Fibroblast of skin of right quadriceps (primary cell): ENCODE measurements at places on chromosomes 1 and 21.

GRCh38 chr1:11447903-11448302, 31.1 kb upstream of the DISP3 start:
- DNase-seq: no peak

DNA sequence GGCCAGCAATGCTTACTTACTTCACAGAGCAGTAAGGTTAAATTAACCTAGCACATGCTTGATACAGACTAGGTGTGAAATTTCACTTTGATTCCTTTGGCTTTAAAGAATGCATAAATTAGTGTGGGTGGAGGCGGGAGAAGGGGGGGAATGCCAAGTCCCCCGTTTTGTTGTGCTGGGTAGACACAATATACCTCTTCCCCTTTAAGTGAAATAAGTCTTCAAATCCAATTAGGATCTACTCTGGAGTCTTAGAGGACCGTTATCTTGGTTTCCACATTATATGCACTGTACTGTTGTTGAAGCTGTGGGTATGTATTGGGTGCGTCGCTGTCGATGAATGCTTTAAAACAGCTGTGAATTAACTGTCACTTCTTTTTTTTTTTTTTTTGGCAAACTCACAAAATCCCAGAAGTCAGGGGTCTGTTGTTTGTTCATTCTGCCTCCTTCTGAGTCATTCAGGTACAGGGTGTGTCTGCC, 1.6 kb upstream of the S1PR1 start:
- peak; percentile 32 for DNase-seq

DNA sequence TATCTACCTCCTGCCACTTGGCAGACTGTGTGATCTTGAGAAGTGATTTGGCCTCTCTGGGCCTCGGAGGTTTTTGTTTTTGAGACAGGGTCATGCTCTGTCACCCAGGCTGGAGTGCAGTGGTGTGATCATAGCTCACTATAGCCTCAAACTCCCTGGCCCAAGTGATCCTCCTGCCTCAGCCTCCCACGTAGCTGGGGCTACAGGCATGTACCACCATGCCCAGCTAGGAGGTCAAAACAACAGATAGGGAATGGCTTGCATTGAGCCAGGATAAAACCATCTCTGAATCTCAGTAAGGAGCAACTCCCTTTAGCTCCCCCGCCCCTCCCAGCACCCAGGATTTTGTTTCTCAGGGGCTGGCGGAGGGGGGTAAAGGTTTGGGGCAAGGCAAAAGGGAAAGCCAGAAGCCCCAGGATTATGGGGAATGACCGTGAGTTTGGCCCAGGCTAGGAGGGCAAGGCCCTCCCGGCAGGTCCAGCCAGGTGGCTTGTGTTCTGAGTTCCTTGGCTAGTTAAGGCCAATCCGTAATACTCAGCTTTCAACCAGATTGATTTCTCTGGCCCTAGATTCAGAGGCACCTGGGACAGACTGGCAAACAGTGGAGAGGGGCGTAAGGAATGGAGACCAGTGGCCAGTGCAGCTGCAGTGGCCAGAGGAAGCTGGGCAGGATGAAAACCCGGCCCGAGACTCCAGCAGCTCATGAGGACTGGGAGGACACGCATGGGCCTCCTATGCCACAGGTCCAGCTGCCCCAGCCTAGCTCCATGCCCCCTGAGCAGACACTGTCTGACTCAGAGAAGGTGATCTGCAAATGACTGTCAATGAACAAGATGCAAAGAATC, 130.1 kb downstream of the DMRTB1 start:
- no peak for DNase-seq

- DNase-seq: no peak
Measured at GRCh38 chr21:29365661-29366265, 67.0 kb downstream of the BACH1 start.

DNA sequence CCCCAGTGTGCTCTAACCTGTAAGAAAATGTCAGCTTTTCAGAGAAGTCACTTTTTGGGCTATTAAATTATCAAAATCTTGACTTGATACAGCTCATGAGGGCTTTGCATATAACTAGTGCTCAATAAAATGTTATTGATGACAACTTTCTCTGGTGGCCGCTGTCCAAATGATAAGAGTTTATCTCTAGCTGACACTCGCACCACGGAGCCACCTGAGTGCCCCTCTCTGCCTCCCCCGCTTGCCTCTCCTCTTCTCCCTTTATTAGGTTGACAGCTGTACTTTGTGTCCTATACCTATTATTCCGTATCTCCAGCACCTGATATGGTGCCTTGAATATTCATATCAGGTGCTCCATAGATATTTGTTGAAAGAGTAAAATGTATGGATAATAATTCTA, 82.8 kb downstream of the PHTF1 start:
- DNase-seq: no peak

DNA sequence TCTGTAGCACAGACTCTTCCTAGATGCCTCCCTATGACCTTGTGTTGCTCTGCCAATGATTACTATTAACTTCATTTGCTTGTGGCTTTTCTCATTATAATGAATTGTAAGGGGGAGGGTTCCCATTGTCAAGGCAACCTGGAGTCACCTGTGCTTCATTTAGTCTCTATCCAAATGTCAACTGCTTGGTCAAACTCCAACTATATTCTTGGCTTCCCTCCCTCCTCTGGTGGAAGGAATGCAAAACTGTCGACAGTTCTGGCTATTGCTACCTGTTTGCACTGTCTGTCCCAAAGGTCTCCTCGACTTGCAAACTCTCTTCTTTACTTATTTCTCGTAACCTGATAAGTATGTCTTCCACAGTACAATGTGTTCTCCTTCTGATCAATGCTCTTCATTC, 100.3 kb downstream of the CACNA1E start:
- DNase-seq: no peak

DNA sequence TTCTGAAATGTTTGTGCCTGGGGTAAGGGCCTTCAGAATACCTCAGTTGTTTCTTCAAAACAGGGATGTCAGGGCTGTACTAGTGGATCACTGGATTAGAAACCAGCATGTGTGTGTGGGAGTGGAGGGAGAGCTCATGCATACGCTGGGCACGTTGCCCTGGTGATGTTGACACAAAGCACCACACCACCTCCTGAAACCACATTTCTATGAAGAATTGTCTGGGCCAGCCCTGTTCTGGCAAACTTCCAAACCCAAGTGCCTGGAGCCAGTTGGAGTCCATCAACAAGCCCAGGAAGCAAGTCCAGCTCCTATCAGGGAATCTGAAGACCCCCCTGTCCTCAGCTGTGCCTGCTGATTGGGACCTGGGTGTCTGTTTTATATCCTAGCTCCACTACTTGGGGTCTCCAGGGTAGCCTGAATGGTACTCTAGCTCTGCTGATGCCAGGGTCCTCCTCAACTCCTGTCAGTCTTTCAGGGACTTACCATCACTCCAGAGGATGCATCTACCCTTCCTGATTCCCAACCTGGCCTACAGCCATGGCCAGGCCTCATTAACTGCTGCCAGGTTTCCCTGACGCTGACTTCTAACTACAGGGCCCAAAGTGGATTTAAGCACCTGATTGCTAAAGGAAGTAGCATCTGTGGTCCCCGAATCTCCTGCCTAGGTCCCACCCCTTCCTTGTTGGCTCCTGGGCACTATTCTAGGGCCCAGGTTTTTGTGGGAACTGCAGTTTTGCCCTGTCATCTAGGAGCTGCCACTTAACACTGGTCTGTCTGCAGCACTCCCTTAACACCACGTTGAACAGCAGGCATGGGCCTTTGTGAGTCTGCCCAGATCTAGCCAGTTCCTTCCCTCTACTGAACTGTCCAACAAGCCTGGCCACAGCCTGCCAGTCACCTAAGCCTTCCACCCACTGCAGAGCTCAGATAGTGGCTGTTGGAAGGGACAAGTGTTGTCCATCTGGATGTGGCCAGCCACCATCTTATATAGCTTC, 45.5 kb downstream of the LPAR3 start:
- peak; percentile 94 for DNase-seq

DNA sequence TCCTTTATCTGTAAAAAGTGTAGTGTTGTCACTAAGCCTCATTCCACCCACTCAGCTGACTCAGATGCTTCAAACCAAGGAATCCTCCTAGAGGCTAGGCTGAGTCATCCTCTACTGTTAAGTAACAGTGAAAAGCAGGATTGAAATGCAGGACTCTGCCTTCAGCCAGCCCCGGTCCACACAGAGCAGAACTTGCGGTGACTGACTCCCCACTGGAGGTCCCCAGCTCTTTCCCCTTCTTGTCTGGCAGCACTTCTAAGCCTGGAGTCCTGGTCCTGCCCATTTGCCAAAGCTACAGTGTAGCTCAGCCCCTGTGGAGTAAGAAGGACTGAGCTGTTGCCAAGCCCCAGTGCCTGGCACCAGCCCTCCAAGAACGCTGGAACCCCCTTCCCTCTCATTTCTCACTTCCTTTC, 1.7 kb downstream of the RAB7B start:
- peak; percentile 94 for DNase-seq

- peak; percentile 64 for DNase-seq
Measured at GRCh38 chr1:83546874-83547273, 452.1 kb downstream of the TTLL7 start.

GRCh38 chr1:204299814-204300365, 59.8 kb downstream of the PLEKHA6 start:
- DNase-seq: no peak

DNA sequence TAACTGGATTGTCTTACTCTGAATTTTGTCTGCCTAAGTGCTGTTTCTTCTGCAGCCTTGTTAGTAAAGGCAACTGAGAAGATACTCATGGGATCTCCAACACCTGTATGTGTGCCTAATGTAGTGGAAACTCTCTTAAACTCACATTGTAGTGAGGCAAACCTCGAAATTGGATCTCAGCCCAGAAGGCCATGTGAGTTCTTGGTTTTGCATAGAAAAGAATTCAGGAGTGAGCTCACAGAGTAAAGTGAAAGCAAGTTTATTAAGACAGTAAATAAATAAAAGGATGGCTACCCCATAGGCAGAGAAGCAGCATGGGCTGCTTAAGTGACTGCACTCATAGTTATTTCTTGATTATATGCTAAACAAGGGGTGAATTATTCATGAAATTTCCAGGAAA, 1344.7 kb downstream of the NCAM2 start:
- DNase-seq: no peak

DNA sequence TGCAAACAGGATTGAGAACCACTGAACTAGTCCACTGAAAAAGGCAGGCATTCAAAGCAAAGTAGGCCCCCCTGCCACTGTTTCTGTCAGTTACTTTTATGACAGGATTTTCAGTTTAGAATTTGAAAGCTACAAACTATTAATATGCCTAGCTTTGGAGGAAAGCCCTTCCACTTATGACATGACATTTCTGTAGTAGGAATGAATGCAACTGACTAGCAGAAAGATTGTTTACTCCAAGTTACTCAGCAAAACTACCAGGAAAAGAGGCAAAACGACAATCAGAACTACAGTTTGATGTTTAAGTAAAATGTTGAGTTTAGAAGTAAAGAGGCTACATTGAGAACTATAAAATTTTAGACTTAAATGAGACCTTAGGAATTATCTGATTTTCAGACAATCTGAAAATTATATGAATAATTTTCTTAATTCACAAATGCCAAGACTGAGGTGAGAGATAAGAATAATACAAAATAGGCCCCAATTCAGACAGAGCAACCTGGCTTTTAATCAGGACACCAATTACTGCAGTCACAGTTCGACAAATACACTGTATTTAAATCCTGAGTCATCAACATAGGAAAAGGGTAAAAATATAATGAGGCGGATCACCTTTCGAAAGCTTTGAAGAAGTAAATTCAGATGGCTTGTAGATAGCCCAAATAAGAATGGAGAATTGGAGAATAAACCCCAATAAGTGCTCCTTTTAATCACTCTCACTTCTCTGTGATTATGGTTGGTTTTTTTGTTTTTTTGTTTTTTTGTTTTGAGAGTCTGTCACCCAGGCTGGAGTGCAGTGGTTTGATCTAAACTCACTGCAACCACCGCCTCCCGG, 2.2 kb downstream of the PRKAB2 start:
- DNase-seq: no peak

- no peak for DNase-seq
Measured at GRCh38 chr1:5765483-5765882, 226.7 kb downstream of the NPHP4 start.

GRCh38 chr1:87329051-87329525, 408 bp downstream of the LMO4 start:
- DNase-seq: peak; percentile 43

DNA sequence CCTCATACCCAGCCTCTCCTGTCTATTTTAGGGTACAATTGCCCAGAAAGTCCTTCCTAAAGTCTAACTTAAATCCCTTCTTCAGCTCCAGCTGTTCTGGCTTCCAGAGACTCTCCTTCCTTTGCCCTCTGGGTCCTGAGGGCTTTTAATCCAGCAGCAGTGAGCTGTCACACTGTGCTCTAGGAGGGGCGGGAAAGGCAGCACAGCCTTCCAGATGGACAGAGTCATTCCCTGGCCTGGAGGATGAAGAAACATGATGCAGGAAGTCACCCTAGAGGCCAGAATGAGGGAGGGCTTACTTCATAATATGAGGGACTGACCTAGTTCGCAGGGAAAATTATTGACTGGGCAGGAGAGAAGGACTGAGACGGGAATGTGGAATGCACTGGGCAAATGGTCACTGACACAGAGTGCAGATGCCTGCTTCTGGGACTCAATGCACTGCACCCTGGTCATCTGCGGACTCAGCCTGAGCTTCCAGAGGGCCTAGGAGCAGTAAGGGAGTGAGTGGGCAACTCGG, 1.3 kb downstream of the SH2D2A start:
- DNase-seq: peak; percentile 52

DNA sequence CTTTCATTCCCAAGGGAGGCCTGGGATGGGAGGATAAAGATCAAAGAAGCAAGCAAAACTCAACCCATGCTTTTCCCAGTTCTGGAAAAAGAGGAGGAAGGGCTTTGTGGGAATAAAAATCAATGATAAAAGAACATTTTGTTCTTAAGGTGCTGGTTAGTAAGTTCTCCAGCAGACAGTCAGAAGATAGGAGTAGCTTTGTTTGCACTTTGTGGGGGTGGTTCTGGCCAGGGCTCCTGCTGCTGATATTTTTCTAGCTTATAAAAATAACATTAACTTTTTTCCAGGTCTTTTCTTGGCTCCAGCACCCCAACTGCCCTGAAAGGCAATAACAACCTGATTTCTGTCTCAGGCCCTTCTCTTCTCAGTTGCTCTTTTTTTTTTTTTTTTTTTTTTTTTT, 220.0 kb downstream of the FGGY start:
- no peak for DNase-seq

GRCh38 chr1:44662683-44663030, 11.6 kb downstream of the TMEM53 start:
- no peak for DNase-seq

GRCh38 chr1:16114527-16115467, 41.1 kb downstream of the EPHA2 start:
- DNase-seq: no peak

DNA sequence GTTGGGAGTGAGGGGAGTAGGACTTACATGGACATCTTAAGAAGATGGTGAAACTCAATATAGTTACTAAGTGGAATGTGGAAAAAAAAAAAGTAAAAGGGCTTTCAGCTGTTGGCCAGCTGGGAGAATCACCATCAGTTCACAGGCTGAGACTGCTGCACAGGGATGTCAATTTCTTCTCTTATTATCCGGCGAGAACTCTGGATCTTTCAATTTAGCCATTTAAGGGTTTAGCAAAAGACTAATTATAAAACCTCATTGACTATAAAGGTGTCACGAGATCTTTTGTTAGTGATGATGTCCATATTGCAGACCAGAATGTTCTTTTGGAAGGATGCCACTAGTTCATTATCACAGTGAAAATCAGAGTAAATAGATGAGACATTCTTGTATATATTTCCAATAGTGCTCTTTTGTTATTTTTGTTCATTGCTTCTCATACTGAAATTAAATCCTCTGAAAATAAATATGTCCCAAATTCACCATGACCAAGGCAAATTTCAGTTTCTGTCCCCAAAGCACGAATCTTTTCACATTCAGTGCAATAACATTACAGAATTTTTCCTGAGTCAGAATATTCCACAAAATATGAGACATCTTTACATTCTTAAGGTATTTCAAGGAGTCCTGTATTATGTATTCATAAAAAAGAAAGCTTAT, 266.1 kb downstream of the DNM3 start:
- DNase-seq: no peak
